Anterior cingulate cortex (tissue), 58 donors: ENCODE measurements at places on chromosomes 5 and 9.

GRCh38 chr5:17001428-17001827 lies 65.3 kb upstream of the MYO10 start:
- no peak for DNase-seq

- DNase-seq: no peak
These were observed 330.1 kb upstream of the RFX3 start for GRCh38 chr9:3855929-3856328.

- no peak for DNase-seq
These were observed 39.7 kb upstream of the SPRY4 start for GRCh38 chr5:142364251-142365145.

DNA sequence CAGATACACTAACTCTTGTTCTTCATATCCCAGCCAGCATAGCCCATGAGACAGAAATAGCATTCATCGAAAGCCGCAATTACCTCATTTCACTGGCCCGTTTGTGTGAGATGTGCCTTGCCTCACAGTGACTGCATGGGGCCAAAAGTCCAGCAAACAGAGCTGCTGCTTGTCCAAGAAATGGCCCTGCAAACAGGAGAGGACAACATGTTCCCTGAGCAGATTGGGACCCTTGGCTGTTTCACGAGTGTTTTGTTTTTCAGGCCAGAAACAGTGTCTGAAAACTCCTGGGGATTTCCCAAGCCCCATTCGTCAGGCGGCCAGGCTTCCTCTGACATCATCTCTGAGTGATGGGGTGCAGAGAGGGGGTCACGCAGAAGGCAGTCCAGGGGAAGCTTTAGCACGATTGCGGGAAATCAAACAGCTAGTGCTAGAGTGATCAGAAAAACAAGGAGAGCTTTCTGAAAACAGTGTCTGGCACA lies 503.6 kb upstream of the PAPPA start:
- DNase-seq: peak; percentile 57

- DNase-seq: no peak
These were observed 470 bp upstream of the SLC22A5 start for GRCh38 chr5:132369007-132369473.

DNA sequence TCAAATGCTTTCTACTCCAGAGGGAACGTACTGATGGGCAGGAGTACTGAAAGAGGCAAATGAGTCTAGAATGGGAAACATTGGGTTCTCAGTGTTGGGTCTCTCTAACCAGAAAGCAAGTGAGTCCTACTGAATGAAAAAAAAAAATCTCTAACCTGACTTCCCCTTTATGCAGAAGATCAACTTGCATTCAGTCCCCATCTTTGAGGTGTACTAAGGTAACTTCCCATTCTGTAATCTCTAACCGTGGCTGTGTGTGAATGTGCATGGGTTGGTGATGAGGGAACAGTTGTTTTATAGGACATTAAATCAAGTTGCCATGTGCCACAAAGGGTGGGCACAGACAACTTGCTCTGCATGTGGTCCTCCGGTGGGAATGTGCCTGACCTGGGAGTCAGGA lies 264.6 kb upstream of the CLINT1 start:
- no peak for DNase-seq

GRCh38 chr5:176882567-176882903 lies 16.6 kb downstream of the HK3 start:
- DNase-seq: no peak

GRCh38 chr9:111233963-111234362 lies 96.1 kb downstream of the OR2K2 start:
- DNase-seq: no peak

DNA sequence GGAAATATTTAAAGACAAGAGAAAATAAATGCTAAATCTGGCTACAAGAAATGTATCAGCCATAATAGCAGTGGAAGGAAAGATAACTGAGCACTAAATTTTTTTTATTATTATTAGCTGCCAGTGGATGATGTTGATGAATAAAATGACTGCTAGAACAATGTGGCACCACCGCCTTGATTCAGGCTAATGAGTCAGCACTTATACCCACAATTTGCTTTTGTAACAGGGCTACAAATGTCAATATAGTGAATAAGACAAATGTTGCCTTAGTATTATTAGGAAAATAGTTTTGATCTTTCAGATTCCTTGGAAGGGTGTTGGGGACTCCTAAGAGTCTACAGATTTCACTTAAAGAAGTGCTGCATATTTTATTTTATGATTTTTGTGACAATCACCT lies 555.2 kb upstream of the GRAMD2B start:
- DNase-seq: no peak

DNA sequence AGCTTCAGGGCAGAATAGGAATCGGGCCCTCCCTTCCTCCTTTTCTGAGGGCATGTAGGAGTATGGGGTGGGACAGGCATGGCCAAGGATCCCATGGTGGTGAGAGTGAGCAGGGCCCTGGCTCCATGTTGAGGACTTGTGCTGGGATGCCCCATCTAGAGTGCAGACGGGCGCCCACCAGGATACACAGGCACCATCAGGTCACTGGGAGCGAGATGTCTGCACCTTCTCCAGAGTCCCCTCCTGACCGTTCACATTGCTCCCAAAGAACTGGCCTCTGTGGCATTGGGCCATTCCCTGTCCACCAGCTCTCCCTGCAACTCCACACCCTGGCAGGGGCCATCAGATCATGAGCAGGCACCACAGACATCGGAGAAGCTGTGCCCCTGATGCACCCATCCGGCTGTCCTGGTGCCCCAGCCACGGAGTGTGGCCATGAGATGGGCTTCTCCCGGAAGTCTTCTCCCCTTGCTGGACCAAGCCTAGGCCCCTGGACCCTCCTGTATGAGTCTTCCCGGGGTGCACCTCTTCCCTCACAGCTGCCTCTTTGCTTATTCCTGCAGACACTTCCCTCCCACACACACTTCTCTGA lies 195.0 kb downstream of the IRX2 start:
- DNase-seq: no peak

DNA sequence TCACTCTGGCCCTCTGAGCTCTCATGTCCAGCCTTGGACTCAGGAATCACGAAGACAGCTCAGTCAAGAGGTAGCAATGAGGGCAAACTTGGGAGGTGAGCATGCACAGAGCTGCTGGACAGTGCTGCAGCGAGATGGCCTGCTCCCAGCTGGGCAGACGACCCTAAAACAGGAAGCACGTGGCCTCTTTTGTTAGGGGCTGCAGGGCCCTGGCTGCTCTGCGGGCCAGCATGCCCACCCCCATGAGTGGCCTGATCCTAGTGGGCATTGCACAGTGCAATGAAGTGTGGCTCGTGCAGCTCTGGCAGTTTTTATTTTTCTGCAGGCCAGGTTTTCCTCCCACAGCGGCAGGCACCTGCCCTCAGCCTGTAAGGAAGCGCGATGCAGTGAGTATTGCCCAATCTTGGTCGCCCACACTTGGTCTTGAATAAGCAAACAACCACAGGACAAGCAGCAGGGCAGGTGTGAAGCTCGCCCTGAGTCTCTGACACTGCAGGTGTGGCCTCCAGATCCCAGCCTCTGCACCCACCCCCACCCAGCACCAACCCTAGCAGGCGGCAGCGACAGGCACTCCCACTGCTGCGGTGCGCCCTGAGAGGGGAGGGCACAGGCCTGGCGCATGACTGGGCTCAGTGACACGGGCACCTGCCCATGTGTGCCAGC lies 60.8 kb downstream of the SEMA4D start:
- no peak for DNase-seq

GRCh38 chr5:180126716-180127681 lies 55.4 kb upstream of the RNF130 start:
- no peak for DNase-seq

DNA sequence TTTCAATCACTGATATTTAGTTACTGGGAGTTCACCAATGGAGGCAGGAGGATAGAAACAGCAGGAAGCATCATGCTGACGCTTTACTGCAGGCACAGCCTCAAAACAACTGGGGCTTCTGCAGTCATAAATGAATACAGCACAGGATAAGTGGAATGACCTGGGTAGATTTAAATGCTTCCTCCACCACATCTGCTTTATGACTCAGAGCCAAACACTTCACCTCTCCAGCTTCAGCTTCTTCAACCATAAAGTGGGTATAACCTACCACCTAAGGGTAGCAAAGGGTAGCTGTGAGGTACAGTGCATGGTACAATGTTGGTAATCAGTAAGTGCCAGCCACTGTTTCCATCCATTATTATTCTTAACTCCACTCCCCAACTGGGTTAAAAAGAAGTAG lies 28.4 kb downstream of the RASEF start:
- no peak for DNase-seq

- no peak for DNase-seq
These were observed 45.1 kb downstream of the PRRT1B start for GRCh38 chr9:131590449-131590848.

- DNase-seq: no peak
These were observed 70.9 kb upstream of the NIPAL4 start for GRCh38 chr5:157389103-157389502.

DNA sequence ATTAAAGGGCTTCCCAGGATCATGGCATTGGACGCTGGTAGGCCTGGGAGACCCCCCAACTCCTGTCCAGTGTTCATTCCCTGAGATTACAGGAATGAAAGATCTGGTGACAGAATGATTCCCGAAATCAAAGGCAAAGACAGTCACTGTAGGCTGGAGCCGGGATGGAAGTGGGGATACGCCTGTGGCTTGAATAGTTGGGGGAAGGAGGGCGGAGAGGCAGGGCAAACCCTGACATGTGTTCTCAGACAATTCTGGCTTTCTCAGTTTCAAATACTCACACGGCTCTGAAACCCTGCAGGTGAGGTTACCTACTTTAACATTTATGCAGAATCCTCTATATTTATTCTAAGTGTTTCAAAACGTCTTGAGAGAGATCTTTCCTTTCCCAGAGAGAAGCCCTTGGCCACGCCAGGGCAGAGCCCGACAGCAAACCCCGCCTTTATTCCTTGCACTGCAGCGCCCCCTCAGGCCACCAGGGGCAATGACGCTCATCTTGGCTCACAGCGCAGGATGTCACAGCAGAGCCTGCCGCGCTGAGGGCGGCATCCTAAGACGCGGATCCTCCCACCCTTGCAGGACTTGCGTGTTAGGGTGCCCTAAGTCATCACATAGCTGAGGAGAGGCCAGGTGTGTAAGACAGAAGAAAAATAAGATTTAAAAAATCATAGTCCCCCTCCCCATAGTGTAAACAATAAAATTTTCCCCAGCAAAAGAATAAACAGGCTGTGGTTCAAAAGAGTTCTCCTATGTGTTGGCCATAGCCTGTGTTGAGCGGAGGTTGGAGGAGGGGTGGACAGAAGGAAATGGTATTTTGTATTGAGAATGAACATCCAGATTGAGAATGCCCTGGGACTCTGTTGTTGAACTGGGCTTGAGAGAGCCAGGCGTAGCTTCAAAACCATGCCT lies 284.5 kb downstream of the NTRK2 start:
- DNase-seq: peak; percentile 80

DNA sequence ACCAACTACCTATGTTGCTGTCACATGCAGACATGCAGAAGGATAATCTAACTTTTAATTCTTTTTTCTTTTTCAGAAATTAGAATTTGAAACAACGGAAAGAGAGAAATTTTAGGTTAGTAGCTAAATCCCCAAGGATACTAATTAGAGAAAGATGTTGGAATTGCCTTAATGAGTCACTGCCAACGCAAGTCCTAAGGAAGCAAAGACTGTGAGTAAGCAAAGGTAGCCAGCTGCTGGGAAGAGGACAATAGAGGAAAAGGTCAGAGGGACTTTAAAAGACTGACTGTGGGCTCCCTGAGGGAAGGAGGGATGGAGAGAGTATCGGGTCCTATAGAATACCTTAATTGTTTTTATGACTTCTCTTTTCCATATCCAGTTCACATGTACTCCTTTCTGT lies 461.9 kb upstream of the PAPPA start:
- no peak for DNase-seq
